ENCODE measurements at places on chromosomes 7 and 10.
A peak's percentile ranks its signal among the peaks of the same experiment; 100 is the strongest.

- no peak for DNase-seq
These were observed 133.6 kb upstream of the ASAH2 start for GRCh38 chr10:50384898-50385297.

- DNase-seq, result no peak
These were observed 43.1 kb upstream of the GATAD1 start for GRCh38 chr7:92404170-92404614.

DNA sequence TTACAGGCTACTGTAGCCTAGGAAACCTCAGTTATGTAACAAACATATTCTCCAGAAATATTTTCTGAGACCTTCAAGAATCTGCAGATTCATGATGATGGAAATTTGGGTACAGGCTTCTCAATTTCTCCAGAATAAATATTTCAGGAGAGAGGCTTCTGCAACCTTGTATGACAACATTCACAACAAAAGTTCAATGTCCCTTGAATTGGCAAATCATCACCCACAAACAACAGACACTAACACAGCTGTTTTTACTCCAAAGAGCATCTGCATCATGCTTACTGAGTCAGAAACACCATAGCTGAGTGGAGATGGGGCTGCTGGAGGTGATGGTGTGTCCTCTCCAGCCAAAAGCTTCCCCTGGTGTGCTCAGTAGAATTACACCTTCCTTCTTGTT, 9.3 kb upstream of the COBL start:
- DNase-seq, result no peak

GRCh38 chr7:156691764-156692163, 51.2 kb downstream of the RNF32 start:
- no peak for DNase-seq

- no peak for DNase-seq
These were observed 21.6 kb downstream of the LIPJ start for GRCh38 chr10:88608052-88608732.

DNA sequence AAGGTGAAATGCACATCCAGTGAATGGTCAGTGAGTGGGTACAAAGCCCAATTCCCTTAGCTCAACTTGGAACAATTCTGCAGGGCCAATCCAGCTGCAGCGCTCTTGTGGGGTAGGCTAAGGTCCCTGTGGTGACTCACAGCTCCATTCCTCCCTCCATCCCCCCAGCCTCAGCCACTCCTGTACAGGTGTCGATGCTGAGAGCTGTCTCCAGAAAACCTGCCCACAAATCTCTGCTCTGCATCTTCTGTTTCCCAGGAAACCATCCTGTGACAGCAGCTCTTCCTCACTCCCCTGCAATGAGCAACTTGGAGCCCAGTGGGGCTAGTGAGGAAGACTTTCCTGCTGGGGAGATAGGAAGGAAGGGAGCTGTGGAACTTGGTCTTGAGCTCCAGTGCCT, 244.7 kb upstream of the GPR26 start:
- DNase-seq, result no peak

- DNase-seq, result no peak
These were observed 23.5 kb upstream of the SAMD9L start for GRCh38 chr7:93171606-93172226.

GRCh38 chr10:113751181-113751732, at the start of gene PLEKHS1:
TSS of gene PLEKHS1 (plus strand) at chr10:113751682. CDS start at chr10:113755278, 3,596 bp downstream.
- DNase-seq, result no peak

- no peak for DNase-seq
These were observed 115.3 kb downstream of the DGKI start for GRCh38 chr7:137731436-137731835.

DNA sequence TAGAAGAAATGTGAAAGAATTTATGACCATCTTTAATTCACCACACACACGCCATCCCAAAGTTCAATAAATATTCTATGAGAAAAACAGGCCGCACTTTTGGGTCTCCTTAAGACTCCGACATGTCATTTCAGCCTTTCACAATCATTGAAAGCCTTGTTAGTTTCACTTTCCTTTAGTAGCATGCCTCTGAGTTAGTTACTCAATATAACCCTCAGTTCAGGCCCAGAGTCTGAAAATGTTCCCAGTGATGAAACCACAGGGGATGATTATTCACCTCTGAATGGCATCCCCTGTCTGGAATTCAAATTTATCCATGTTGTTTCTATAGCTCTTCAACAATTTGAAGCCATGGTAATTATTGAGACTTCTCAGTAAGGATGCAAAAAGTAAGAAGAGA, 278.1 kb upstream of the NRP1 start:
- no peak for DNase-seq

DNA sequence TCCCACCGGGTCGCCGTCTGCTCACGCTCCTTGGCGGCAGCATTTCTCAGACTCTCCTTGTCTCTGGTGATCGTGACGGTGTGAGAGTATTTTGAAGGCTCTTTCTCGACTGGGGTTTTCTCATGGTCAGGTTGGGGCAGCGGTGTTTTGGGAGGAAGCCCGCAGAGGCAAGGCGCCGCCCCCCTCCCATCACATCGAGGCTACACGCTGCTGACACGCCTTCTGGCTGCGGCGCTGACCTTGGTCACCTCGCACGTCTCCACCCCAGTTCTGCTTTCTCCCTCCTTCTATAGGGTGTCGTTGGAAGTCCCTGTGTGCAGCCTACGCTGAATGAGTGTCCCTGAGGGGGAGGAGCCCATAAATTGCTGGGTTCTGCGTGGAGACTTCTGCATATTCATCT, 55.2 kb downstream of the GLRX3 start:
- no peak for DNase-seq

DNA sequence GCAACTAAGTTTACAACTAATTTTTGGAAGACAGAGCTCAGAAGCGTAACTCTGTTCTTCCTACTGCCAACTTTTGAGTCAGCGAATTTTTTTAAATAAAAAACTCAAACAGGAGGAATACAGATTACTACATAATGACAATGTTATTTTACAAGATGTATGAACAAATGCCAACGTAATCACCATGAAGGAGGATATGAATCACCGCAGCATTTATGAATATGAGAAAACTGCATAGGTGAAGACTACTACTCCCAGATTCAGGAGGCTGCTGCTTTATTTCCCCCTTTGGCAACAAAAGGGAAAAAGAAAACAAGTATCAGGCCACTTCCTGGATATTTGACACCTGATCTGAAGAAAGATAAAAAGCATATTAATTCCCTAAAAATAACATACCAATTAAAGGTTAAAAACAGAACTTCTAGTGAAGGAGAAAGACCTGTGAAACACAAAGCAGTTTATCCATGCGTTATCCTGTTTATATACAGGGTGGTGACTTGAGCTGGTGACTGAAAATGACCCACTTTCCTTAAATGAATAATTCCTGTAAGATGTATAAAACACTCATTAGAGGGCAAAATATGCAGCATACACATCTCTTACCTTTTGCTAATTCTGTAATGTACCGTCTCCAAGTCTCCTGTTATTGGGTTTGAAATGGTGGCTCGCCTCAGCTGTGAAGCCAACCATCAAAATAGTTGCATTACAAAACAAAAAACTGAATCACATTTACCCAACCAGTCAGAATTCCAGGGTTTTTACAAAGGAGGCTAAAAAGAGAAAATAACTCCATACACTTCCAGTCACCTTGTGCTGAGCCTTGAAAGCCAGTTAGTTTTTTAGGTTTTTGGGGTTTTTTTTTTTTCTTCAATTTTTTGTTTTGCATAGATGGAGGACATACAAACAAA, 52.0 kb downstream of the P4HA1 start:
- no peak for DNase-seq

- no peak for DNase-seq
These were observed 103.8 kb upstream of the CCNY start for GRCh38 chr10:35232527-35232926.

DNA sequence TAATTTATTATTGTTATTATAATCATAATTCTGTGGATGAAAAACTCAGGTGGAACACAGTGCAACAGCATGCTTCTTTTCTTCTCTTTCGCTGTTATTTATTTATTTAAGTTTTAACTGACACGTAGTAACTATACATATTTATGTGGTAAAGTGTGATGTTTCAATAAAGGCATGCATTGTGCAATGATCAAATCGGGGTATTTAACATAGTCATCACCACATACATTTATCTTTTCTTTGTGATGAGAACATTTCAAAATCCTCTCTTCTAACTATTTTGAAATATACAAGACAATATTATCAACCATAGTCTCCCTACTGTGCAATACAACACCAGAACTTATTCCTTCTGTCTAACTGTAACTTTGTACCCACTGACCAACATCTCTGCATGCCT, 152.5 kb upstream of the LYZL1 start:
- no peak for DNase-seq

DNA sequence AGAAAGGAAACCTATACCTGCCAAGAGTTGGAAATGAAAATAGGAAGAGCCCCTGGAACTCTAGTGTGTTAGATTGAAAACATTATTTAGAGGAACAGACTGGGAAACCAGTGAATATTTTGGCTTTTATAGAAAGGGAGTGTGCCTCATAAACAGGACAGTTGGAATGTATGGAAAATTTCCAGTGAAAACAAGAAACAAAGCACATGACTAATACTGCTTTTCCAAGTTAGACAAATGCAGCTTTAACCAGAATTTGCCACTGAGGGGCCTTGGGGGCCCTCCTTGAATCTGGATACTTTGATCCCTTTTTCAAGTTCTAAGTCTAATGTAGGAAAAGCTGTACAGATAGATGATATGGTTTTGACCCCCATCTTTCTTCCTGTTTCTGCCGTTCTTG, 21.2 kb downstream of the ITGB8 start:
- DNase-seq, result no peak

GRCh38 chr10:130171196-130171595, 35.0 kb downstream of the GLRX3 start:
- DNase-seq, result no peak

DNA sequence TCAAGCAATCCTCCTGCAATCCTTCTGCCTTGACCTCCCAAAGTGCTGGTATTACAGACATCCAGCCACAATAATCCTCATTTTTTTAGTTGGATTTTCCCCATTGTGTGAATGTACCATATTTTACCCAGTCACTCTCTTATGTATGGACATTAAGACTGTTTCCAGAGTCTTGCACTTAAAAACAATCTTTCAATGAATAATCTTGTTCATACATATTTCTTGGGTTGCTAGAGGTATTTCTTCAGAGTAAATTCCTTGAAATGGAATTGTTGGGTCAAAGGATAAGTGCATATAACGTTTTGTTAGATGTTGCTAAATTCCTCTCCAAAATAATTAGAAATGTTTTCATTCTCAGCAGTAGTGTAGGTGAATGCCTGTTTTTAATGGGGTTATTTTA, 283.1 kb upstream of the KAT6B start:
- no peak for DNase-seq

DNA sequence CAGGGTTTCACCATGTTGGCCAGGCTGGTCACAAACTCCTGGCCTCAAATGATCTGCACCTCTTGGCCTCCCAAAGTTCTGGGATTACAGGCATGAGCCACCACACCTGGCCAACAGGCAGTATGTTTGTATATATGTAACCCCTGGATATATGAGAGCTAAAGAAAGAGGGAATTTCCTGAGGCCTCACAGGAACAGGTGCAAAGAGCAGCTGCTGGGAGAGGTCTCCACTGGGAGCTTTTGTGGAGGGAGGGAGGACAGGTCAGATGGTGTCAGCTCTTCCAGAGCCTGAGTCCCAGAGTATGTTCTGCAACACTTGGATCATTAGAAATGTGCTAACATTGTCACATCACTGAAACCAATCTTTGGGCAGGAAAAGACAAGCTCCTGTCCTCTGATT, 110.1 kb upstream of the KIF5B start:
- DNase-seq, result no peak

DNA sequence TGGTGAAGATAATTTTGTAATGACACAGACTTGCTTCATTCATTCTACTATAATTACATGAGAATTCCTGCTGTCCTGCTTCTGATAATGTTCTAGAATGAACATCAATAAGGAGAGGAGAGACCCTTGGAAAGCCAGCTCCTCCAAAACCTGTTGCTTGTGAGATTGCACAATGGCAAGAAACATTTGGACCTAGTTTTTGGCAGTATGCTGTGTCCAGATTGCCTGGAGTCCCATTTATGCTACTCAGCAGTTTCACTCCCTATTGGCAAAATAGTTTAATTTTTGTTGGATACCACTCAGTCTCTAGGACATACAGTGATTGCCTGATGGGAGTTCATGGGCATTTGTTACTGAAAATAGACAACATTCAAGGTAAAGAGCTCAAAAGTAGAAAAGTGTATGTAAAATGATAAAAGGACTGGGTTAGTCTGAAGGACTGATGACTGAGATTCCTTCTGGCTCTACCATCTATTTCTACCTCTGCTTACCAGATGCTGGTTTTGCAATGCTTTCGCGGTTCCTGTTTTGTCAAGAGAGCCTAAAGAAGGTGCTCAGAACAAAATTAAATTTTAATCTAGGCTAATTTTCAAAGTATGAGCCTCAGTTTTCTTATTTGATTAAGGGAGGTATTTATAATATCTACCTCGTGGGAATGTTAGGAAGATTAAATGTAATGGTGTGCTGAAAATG, 8.0 kb upstream of the ACTR3B start:
- no peak for DNase-seq

DNA sequence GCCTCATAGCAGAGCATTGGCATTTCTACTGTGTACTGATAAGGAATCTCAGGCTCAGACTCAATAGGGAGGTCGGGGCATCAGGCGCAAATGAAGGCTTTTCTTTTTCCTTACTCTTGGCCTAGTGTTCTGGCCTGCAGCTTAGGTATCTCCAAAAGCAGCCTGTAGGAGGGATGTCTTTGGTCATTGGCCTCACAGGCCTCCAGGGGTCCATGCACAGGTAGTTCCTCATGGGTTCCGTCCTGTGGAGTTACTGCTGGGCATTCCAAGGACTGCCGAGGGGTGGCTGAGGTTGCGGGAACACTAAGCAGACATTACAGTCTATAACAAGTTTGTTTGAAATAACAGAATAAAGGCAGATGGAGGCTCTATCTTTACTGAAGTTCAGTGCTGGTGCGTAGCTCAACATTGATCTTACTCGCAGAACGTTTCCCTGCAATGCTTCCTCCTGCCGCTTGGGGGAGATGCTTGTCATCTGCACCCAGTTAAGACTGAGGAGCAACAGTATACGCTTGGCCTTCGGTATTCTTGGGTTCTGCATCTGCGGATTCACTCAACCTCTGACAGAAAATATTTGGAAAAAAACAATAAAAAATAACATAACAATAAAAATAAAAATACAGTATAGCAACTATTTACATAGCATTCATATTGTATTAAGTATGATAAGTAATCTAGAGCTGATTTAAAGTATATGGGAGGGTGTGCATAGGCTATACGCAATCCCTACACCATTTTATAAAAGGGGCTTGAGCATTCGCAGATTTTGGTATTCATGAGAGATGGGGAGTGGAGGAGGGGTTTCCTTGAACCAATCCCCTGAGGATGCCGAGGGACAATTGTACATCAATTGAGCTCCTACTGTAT, 58.9 kb downstream of the SH2D4B start:
- DNase-seq, result peak; percentile 75

- no peak for DNase-seq
These were observed 7.7 kb downstream of the ASB10 start for GRCh38 chr7:151179287-151179860.

GRCh38 chr10:81031774-81032173, 494.1 kb downstream of the SH2D4B start:
- no peak for DNase-seq

GRCh38 chr7:82091126-82091684, 321.4 kb upstream of the HGF start:
- DNase-seq, result no peak

- no peak for DNase-seq
These were observed 31.2 kb downstream of the PPP2R2D start for GRCh38 chr10:131931981-131932380.

- DNase-seq, result peak; percentile 72
These were observed 99.6 kb downstream of the C10orf90 start for GRCh38 chr10:126570621-126571602.
